ENCODE measurements at places on chromosomes 13 and 19. TPM values are rescaled to one million over a fixed set of nuclear protein-coding genes. Genes with fewer than 3 reads are reported as not detected.

GPR4 gene
- 0.25 TPM for polyA plus RNA-seq

CGB8 gene
- not detected for polyA plus RNA-seq

TNNT1 gene
- 6.2 TPM for polyA plus RNA-seq

HSD17B14 gene
- 0.40 TPM for polyA plus RNA-seq

CEACAM4 gene
- polyA plus RNA-seq: not detected

APOC4 gene
- polyA plus RNA-seq: not detected

TRIM13 gene
- polyA plus RNA-seq: 59.2 TPM

HTR2A gene
- not detected for polyA plus RNA-seq

SLC7A1 gene
- 5.7 TPM for polyA plus RNA-seq

CACNG7 gene
- polyA plus RNA-seq: 37.0 TPM

TEKTIP1 gene
- not detected for polyA plus RNA-seq

ZNF682 gene
- polyA plus RNA-seq: 57.1 TPM

IGLON5 gene
- 18.3 TPM for polyA plus RNA-seq

KIR3DL1 gene
- not detected for polyA plus RNA-seq

RNF126 gene
- polyA plus RNA-seq: 44.8 TPM

B3GNT3 gene
- not detected for polyA plus RNA-seq

PNMA8B gene
- 9.9 TPM for polyA plus RNA-seq

RXFP2 gene
- polyA plus RNA-seq: not detected

GET3 gene
- 89.6 TPM for polyA plus RNA-seq

TPTE2 gene
- polyA plus RNA-seq: 1.0 TPM
